ENCODE measurements at places on chromosomes 6 and 20.

GRCh38 chr20:34815636-34816035, 9.8 kb downstream of the NCOA6 start:
- DNase-seq: no peak

- no peak for DNase-seq
Measured at GRCh38 chr6:1587546-1587945, 22.2 kb upstream of the FOXC1 start.

DNA sequence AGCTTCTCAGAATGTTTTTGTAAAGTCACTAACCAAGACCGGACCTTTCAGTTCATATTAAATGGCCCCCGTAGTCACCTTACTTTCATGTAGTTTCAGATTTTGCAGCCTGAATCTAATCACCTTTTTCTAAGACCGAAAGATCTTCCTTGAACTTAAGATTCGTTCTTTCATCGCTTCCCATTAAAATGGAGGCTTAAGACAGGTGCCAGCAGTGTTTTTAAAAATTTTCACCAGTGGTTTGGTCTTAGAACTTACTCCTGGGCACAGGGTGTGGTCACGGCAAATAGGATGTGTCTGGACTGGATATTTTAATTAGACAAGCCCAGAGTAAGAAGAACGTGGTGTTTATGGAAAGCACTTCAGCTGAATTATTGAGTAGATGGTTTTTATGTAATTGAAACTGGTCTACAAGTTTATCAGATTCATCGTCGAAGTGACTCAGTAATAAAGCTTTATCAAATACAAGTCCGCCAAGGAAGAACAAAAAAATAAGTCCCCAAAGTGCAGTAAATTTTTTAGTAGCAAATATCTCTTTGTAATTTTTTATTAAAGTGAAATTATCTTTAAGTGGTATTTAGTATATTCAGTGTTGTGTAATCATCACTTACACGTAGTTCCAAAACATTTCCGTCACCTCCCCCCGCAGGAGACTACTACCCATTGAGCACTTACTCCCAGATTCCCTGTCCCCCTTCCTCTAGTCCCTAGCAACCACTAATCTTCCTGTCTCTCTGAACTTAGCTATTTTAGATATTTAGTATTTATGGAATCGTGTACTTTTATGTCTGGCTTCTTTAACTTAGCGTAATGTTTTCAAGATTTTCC, 868 bp downstream of the SRSF3 start:
- DNase-seq: no peak

DNA sequence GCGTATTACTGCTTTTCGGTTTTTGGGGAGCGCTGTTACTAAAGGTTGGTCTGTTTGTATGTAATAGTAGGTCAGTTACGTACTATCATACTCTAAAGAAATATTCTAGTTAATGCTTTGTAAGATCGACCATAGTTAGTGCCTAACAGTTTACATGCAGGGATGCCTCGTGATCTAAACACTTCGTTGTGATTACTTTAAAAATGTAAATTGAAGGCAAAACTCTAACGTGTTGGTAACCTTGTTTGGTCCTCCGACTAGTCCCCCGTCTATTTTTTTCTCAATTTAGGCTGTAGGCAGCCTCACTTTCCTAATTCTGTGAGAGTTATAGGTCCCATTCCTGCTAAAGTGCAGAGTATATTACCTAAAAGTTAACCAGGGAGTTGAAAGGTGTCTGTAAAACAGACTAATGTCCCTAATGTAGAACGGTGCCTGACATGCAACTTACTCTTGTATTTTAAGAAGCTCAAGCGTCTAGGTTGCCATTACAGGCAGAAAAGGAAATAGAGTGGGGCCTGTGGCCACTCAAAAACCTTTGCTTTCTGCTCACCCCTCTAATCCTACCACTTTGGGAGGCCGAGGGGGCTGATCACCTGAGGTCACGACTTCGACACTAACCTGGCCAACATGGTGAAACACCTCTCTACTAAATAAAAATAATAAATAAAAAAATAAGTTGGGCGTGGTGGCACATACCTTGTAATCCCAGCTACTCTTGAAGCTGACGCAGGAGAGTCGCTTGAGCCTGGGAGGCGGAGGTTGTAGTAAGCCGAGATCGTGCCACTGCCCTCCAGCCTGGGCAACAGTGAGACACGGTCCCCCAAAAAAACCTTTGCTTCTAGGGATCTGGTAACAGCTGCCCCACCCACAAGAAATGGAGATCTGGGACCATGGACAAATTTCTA, 37.8 kb downstream of the HFE start:
- DNase-seq: no peak

- peak; percentile 40 for DNase-seq
Measured at GRCh38 chr20:34522969-34523871, 7.0 kb downstream of the DYNLRB1 start.

GRCh38 chr6:17280552-17281090, 540 bp upstream of the RBM24 start:
- DNase-seq: no peak

- no peak for DNase-seq
Measured at GRCh38 chr20:7015257-7015656, 247.8 kb downstream of the BMP2 start.

GRCh38 chr6:140076105-140076504, 701.7 kb upstream of the CITED2 start:
- DNase-seq: no peak

GRCh38 chr20:62635852-62636251, 6.5 kb upstream of the SLCO4A1 start:
- no peak for DNase-seq

GRCh38 chr6:142334294-142334693, 32.5 kb downstream of the ADGRG6 start:
- DNase-seq: no peak

GRCh38 chr20:48951646-48952045, 30.1 kb downstream of the ARFGEF2 start:
- DNase-seq: no peak

- DNase-seq: no peak
Measured at GRCh38 chr6:143123081-143123480, 62.4 kb downstream of the AIG1 start.

GRCh38 chr6:33298773-33299236, at the start of gene RGL2:
Gene RGL2 (minus strand): TSS chr6:33298942. CDS start chr6:33298610, 332 bp downstream.
- DNase-seq: no peak

DNA sequence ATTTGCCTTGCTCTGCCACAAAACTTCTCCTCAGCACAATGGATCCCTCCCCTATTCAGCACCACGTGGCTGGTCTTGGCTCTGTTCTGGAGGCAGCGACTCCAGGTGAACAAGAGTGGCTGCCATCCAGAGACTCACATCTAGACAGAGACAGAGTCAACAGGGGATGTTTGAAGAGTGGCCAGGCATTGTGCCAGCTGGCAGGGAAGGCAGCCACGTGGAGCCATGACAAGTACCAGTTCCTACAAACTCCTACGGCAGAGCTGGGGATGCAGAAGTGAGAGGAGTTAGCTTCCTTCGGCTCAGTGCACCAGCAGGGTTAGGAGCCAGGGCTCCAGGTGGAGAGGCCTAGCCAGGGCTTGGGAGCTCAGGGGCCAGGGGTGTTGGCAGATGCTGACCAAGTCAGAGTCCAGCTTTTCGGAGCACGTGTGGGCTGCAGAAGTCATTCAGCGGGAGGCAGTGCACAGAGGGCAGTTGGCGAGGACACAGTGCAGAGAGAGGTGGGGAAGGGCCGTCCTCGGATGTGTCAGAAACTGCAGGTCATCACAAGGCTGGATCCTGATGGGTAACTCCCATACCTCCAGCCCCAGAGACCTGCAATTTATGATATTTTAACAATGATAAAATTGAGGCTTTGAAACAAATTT, 171.7 kb upstream of the PDE10A start:
- DNase-seq: no peak

GRCh38 chr20:46483879-46484278, 29.5 kb downstream of the ZNF334 start:
- DNase-seq: no peak

- no peak for DNase-seq
Measured at GRCh38 chr6:105810922-105811482, 275.1 kb upstream of the PRDM1 start.

DNA sequence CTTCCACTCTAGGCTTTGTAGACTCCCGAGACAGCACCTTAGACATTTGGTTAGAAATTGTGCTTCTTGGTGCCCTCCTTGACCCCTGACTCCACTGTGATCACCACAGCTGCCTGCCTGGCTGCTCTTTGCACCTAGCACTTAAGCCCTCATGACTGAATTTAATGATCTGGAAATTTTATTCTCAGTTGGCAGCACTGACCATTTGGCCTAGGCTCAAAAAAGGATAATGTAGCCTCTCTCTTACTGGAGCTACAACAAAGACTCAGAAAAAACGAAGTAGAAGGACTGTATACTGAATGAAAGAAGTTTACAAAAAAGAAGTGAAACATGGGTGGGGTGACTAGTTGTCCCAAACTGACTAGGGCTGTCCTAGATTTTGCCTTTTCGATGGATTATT, 11.3 kb upstream of the ABRACL start:
- no peak for DNase-seq

DNA sequence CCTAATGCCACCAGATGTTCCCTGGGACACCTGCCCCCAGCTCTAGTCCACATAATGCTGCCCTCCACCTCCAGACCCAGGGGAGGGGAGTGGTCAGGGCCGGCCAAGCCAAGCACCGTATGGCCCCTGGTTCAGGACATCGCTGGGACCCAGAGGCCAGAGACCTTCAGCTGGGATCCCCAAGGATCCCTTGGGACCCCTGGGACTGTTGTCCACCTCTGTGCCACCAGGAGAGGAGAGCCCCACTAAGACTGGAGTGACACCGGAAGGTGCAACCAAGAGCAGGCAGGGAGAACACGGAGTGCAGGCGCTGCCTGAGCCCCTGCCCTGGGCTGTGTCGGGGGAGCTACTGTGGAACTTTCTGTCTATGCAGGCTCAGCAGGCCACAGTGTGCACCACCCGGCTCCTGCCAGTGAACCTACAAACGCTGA, 43.6 kb downstream of the CTCFL start:
- DNase-seq: no peak

- DNase-seq: no peak
Measured at GRCh38 chr6:110326609-110327008, 31.5 kb downstream of the METTL24 start.

- DNase-seq: no peak
Measured at GRCh38 chr6:144576871-144577270, 291.7 kb downstream of the UTRN start.

- DNase-seq: no peak
Measured at GRCh38 chr6:16173167-16173940, 44.5 kb downstream of the MYLIP start.

DNA sequence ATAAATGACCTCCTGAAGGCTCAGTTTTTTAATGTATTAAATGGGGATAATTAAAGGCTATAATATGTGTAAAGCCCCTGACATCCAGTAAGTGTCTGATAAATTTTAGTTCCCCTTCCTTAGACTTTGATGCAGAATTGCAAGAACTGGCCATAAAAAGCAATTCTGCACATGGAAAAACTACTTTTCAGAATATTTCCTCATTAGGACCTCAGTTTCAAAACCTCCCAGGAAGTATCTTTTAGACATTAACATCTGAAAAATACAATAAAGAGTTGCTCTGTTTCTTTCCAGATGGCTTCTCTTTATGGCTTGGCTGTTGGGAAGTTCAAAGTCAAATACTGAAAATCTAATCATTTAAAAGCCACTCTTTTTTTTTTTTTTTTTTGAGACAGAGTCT, 106.3 kb upstream of the ZNF217 start:
- DNase-seq: no peak

- no peak for DNase-seq
Measured at GRCh38 chr6:167679790-167680604, 146.7 kb upstream of the AFDN start.

GRCh38 chr6:4030669-4031068, 48.3 kb downstream of the FAM217A start:
- no peak for DNase-seq

GRCh38 chr20:54090230-54091119, 20.1 kb upstream of the BCAS1 start:
- DNase-seq: no peak

DNA sequence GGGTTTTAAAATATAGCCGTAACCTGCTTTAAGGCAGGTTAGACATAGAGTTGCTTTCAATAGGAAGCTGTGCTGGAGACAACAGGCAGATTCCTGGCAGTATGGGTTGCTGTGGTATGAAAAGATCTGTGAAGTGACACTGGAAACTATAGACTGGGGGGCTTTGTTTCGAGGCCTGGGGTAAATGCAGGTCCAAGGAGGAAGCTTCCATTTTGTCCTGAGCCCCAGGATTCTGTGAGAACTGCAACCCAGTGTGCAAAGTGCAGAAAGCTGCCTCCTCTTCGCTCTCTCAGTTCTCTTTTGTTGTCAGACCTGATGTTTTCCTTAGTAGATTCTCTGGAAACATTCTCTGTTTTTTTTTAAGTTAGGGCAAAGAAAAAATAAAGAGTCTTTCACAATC, 86.9 kb downstream of the LYRM4 start:
- DNase-seq: no peak
